ENCODE measurements at places on chromosomes 7 and 10. TPM values are rescaled to one million over a fixed set of nuclear protein-coding genes. Genes with fewer than 3 reads are reported as not detected.

HABP2 gene
- total RNA-seq = not detected

NANOS1 gene
- total RNA-seq = 0.06 TPM

UTF1 gene
- not detected for total RNA-seq

EEF1AKMT2 gene
- 18.7 TPM for total RNA-seq

FBXL13 gene
- 0.86 TPM for total RNA-seq

ZP3 gene
- total RNA-seq = 1.6 TPM

MPP7 gene
- 5.8 TPM for total RNA-seq

CYP2E1 gene
- total RNA-seq = not detected

NKX2-3 gene
- total RNA-seq = not detected

INMT gene
- total RNA-seq = not detected

LRRC17 gene
- not detected for total RNA-seq

STMP1 gene
- 26.4 TPM for total RNA-seq

WASHC2A gene
- total RNA-seq = 33.0 TPM

BNIP3 gene
- total RNA-seq = 121 TPM

GPR141 gene
- not detected for total RNA-seq

OR9A2 gene
- not detected for total RNA-seq

OGDHL gene
- total RNA-seq = 0.46 TPM

AGAP5 gene
- total RNA-seq = 8.6 TPM

AHCYL2 gene
- 7.0 TPM for total RNA-seq

TOMM7 gene
- 240 TPM for total RNA-seq

GIMAP1 gene
- total RNA-seq = 4.7 TPM

NUDT13 gene
- total RNA-seq = 1.3 TPM

HOXA4 gene
- total RNA-seq = 0.19 TPM

HK1 gene
- 238 TPM for total RNA-seq

CALN1 gene
- not detected for total RNA-seq

RINT1 gene
- 28.0 TPM for total RNA-seq

OR6V1 gene
- total RNA-seq = not detected

MICU1 gene
- total RNA-seq = 24.5 TPM

WIPF3 gene
- not detected for total RNA-seq

RAB11FIP2 gene
- total RNA-seq = 9.1 TPM

EBF3 gene
- total RNA-seq = not detected

TLX1 gene
- total RNA-seq = not detected

MTERF1 gene
- total RNA-seq = 17.2 TPM

TMEM236 gene
- total RNA-seq = 0.04 TPM

COL28A1 gene
- not detected for total RNA-seq

PPP1R9A gene
- 0.08 TPM for total RNA-seq

OR2A25 gene
- total RNA-seq = not detected

KIAA1549 gene
- total RNA-seq = 1.7 TPM

DRGX gene
- total RNA-seq = not detected

ZFYVE27 gene
- total RNA-seq = 28.3 TPM

CYP26C1 gene
- 0.04 TPM for total RNA-seq

All from activated CD8-positive, alpha-beta memory T cell treated with anti-CD3 and anti-CD28 coated beads for 36 hours (primary cell).